BJ (cell line): ENCODE measurements at places on chromosomes 16 and 17.

GRCh38 chr17:50272711-50273653 lies 1.3 kb upstream of the TMEM92 start:
- no peak for DNase-seq

- peak; percentile 31 for DNase-seq
These were observed at the start of gene STX8 for GRCh38 chr17:9575381-9576101. TSS of gene STX8 (minus strand) at chr17:9575820. CDS start at chr17:9575808, 12 bp downstream.

- DNase-seq, result no peak
These were observed 1.7 kb upstream of the HOXB9 start for GRCh38 chr17:48627623-48628521.

GRCh38 chr16:9402293-9402860 lies 310.9 kb downstream of the HAPSTR1 start:
- DNase-seq, result no peak

GRCh38 chr16:68202091-68202519 lies 33.8 kb downstream of the ESRP2 start:
- DNase-seq, result no peak

DNA sequence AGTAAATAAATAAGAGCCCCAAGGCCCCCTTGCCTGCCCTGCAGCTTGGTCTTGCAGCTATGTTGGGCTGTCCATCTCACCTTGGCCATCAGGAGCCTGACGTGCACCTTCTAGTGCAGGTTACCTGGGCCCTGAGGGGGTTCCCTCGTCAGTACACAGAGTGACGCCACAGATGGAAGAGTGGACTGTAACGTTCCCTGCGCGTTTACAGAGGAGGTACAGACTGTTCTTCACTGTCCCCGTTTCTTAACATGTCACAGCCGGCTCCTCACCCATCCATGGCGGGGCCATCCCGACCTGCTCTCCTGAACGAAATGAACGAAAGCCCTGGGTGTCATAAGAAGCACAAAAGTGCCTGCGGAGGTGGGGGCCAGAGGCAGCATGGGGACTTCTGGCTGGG lies 15.9 kb upstream of the FASN start:
- no peak for DNase-seq

DNA sequence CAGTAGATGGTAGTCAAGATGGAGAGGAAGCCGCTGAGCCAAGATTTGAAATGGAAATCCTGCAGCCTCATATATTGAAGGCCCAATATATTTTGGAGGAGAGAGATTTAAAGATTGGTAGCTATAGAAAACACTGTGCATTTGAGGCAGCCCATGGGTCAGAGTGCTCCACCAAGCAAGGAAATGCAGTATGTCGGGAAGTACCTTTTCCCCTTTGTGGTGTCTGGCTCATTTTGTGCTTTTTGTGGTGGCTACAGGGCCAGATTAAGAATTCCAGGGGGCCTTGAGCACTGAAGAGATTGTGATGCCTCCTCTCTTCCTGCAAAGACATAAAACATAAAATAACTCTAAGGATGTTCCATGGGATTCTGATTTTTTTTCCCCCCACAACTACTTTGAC lies 39.6 kb downstream of the CDRT15 start:
- DNase-seq, result no peak

GRCh38 chr16:1556254-1556653 lies 22.8 kb downstream of the TMEM204 start:
- no peak for DNase-seq

- no peak for DNase-seq
These were observed 8.3 kb upstream of the GUCY2D start for GRCh38 chr17:7993972-7994589.

DNA sequence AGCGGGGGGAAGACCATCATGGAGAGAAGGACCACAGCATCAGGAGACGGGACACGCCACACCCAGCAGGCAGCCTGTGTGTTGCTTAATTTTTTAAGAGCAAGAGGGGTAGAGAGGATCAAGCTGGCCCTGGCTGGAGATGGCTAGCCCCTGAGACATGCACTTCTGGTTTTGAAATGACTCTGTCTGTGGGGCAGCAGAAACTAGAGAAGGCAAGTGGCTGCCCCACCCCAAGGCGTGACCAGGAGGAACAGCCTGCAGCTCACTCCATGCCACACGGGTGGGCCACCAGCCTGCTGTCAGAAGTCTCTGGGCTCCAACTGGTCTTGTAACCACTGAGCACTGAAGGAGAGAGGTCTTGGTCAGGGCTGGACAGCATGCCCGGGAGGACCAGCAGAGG lies 75.5 kb downstream of the SOCS1 start:
- no peak for DNase-seq

- DNase-seq, result no peak
These were observed 39.9 kb upstream of the GFOD2 start for GRCh38 chr16:67758966-67759365.

- DNase-seq, result no peak
These were observed 297.2 kb downstream of the WWOX start for GRCh38 chr16:78396673-78397072.

GRCh38 chr16:84929421-84930297 lies 81.7 kb downstream of the ZDHHC7 start:
- DNase-seq, result no peak

DNA sequence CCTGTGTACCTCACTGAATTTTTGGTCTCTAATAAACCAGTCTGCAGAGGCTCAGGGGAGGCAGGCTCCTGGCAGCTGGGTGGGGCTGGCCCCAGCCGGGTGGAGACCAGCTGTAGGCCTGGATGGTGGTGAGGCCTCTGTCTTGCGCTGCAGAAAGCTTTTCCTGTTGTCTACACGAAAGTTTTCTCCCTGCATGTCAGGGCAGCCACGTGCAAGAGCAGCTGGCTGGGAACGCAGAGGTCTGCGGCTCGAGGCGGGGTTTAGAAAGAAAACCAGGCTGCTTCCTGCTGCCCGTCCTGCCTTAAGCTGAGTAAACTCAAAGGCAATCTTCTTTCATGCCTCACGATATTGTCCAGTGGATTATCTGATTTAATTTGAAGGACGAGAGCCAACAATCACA lies 2.4 kb downstream of the SERPINF1 start:
- peak; percentile 66 for DNase-seq

DNA sequence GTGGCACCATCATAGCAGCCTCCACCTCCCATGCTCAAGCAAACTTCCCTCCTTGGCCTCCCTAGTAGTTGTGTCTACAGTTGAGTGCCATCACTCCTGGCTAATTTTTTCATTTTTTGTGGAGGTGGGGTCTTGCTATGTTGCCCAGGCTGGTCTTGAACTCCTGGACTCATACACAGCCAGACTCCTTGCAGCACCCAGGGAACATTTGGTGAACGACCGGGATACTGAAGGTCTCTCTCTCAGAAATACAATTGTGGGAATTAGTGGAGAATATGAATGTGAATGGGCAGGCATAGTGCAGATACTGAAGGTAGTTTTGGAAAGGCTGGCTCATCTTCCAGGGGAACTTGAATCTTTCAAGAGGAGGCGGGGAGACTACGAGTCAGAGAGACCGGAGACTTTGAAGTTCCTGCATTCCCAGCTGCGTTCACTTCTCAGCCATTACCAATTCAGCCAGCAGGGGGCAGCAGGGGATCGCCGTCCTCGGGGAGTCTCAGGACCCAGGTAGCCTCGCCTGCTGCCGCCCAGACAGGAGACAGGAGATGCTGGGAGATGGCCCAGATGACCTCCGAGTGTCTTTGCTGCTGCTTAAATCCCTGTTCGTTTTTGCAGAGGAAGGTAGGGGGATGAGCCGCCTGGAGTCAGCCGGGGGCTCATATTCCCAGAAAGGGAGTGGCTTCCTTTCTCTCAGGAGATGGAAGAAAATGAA lies 68.6 kb downstream of the HAPSTR1 start:
- no peak for DNase-seq

DNA sequence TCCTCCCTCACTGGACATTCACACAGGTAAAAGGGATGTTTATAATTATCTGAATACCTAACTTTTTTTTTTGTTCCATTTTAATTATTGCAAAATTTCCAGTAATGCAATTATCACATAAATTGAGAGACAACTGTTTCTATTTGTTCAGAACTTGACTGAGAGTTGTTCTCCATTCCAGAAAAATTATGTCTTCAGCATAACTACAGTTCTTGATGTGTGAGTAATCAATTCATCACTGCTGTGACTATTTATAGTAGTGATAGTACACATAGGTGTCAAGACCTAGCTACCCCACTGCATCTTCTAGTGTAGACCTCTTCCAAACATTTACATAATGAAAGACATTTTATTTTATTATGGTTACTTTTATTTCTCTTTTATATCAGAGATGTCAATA lies 5.8 kb upstream of the TNRC6A start:
- no peak for DNase-seq

DNA sequence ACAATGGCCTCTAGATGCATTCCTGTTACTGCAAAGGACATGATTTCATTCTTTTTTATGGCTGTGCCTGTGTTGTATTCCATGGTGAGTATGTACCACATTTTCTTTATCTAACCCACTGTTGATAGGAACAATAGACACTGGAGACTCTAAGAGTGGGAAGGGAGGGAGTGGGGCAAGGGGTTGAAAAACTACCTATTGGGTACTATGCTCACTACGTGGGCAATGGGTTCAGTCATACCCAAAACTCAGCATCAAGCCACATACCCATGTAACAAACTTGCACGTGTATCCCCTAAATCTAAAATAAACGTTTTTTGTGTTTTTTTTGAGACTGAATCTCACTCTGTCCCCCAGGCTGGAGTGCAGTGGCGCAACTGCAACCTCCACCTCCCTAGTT lies 47.1 kb upstream of the SCNN1B start:
- no peak for DNase-seq

GRCh38 chr16:86101897-86102157 lies 202.9 kb downstream of the IRF8 start:
- DNase-seq, result no peak

- peak; percentile 78 for DNase-seq
These were observed 12.3 kb downstream of the PLXDC1 start for GRCh38 chr17:39139161-39139511.

DNA sequence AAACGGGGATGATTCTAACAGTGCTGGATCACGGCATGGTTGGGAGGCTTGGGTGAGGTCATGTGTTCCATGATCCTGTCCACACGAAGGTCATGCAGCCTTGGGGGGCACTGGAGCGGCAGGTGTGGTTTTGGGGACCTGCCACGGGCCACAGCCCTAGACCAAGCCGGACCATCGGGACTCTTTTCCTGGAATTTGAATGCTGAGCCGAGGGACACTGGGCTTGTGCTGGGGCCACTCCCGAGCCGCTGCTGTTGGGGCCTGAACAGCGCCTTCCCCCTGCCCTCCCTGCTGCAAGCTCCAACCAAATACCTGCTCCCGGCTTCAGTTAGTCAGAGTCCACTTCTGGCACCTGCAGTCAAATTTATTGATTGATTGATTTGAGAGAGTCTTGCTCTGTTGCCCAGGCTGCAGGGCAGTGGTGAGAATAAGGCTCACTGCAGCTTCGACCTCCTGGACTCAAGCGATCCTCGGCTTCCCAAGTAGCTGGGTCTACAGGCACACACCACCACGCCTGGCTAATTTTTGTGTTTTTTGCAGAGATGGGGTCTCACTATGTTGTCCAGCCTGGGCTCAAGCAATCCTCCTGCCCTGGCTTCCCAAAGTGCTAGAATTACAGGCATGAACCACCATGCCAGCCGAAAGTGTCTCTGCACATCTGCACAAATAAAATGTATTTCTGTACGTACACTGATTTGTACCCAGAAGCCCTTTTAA lies 37.2 kb upstream of the SLC38A10 start:
- DNase-seq, result no peak

- DNase-seq, result no peak
These were observed 73.3 kb downstream of the PGS1 start for GRCh38 chr17:78451753-78452152.

- no peak for DNase-seq
These were observed 184.8 kb upstream of the CIBAR2 start for GRCh38 chr16:85296859-85297660.

DNA sequence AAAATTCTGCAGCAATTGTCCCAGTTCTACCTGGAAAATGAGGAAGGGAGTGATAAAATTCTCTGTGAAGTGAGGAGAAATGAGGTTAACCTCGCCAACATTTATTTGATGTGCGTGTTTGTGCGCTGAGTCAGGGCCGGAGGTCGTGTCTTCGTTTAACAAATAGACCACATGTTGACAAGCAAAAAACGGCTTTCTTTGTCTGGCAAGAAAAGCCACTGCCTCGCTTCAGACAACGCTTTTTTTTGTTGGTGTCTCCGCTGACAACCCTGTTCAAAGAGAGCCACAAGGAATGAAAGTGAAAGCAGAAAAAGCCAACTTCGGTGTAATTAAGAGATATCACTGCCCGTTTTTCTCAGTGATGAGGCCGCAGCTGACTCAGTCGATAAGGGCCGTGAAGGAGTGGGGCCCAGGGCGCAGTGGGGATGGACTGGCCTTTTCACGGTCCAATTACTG lies 510.6 kb downstream of the CDH13 start:
- peak; percentile 27 for DNase-seq

DNA sequence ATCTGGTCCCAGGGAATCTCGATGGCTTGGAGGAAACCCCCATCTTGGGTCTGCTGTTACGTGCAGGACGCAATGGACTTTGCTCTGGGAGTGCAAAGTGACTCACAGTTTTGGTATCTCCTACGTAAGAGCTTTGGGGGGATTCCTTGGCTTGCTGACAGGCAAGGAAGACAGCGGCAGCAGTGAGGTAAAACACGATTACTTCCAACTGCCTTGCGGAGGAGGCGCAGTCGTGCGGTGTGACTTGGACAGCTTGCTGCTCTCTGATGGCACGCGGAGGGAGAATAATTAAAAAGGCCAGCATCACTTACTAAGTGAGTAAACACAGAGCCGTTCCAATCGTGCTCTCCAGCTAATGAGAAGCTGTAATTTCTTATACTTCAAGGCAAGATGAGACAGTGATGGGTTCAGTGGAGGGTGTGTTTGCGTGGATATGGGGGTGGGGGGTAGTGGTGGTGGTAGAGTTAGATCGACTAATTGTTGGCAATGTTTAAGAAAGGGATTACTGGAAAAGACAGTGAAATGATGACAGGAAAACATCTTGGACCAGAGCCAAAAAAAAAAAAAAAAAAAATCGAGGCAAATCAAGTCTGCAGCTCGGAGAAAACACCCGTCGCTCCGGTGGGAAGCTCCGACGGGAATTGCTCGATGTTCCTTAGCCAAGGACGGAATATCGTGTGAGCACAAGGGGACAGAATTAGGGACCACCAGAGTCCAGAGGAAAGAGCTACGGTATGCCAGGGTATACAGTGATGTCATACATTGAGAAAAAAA lies 184.8 kb upstream of the ZFHX3 start:
- DNase-seq, result peak; percentile 71

DNA sequence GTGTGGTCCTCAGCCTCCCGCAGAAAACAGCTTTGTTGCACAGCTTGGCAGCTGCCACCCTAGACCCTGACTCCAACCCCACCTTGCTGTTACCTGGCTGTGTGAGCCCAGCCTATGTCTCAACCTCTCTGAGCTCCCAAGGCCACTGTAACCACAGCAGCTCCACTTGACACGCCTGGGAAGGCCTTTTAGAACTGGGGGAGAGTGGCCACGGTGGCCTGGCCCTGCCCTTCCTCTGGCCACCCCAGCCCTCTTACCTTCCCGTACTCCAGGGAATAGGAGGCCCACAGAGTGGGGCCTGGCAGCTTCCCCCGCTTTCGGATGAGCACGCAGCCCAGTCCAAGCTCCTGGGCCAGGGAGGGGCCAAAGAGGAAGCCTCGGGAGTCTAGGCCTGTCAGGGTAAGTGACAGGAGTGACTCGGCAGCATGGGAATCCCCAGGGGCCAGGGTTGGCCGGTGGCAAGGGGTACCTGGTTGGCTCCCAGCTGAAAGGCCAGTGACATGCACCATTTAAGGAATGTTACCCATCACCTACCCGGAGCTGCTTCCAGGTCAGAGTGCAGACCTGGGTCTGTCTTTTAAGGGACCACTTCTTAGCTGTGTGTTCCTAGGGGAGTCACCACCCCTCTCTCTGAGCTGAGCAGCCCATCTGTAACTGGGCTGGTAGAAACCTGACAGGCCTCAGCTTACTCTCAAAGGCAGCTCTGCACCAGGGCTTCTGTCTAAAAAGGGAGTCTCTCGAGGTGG lies 1.4 kb downstream of the APRT start:
- DNase-seq, result no peak

- no peak for DNase-seq
These were observed 2.7 kb upstream of the TRAF7 start for GRCh38 chr16:2152695-2153506.
